ENCODE measurements at places on chromosomes 4 and X. TPM values are rescaled to one million over a fixed set of nuclear protein-coding genes. Genes with fewer than 3 reads are reported as not detected.
A peak's percentile ranks its signal among the peaks of the same experiment; 100 is the strongest.

DNA sequence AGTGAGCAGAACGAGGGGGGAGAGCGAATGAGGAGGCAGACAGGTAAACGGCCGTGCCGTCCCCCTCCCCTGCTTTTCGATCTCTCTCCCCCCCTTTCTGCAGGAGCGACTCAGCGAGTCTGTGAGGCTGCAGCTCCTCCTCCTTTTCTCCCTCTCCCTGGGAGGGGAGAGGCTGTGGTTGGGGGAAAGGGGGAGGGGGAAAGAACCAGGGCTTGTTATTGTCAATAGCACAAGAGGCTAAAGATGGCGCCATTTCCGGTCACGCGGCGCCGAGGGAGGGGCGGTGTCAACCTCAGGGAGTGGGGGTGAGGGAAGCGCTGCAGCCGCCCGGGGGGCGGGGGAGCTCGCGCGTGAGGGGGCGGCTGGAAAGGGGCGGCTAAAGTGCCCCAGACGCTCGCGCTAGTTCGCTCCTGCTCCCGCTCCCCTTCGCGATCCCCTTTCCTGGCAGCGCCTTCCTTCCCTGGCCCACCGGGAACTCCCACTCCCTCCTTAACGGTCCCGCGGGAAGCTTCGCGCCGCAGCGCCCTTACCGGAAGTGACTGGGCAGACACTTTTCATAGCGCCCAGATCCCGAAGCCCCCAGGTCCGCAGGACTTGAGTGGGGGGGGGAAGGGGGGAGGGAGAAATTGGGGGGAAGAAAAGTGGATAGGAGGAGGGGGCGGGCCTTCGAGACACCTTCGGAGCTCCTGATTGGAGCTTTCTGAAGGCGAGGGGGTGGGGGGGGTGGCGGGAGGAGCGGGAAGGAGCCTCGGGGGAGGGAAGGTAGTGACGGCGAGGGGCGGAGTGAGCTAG lies at the start of gene CUL4B:
Gene CUL4B, minus strand, starts transcription at position 121 of the 792 bp plus-strand sequence. CDS start 324 bp downstream, outside the sequence.
- H3K36me3 ChIP-seq: no peaks in the 10 kb centered on the region
- H3K27me3 ChIP-seq: no peaks in the 10 kb centered on the region
- DNase-seq: peak; percentile 94
- no peaks in the 10 kb centered on the region for H3K4me1 ChIP-seq
- H3K27ac ChIP-seq: peak within 1 kb of the TSS; percentile 100

DNA sequence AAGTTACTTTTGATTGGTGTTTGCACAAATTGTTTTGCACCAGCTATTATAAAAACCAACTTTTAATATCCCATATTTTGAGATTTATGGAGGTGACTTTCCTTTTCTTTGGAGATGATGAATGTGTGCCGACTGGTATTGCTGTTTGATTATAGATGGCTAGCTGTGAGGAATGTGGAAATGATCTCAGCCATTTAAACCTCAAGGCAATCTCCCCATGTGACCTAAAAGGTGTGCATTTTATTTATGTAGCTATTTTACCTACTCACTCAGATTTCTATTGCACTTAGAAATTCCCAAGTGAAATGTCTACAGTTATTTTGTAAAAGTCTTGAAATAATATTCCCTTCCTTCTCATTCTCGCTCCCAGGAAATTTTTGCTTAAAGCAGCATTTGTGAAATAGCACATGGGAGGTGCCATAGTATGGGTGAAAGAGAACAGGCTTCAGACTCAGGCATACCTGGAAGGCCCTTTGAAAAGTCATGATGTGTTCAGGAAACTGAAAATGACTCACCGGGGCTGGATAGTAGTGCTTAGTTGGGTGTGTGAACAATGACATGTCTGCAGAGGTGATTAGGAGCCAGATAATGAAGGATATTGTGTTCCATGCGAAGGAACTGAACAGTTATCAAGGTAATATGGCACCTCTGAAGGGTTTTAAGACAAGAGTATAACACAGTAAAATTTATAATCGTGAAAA lies 247.6 kb downstream of the CBLL2 start:
- H3K4me1 ChIP-seq: no peaks in the 10 kb centered on the region
- H3K27ac ChIP-seq: no peak overlapping the region
- no peaks in the 10 kb centered on the region for H3K36me3 ChIP-seq
- no peaks in the 10 kb centered on the region for H3K27me3 ChIP-seq
- no peak for DNase-seq

DNA sequence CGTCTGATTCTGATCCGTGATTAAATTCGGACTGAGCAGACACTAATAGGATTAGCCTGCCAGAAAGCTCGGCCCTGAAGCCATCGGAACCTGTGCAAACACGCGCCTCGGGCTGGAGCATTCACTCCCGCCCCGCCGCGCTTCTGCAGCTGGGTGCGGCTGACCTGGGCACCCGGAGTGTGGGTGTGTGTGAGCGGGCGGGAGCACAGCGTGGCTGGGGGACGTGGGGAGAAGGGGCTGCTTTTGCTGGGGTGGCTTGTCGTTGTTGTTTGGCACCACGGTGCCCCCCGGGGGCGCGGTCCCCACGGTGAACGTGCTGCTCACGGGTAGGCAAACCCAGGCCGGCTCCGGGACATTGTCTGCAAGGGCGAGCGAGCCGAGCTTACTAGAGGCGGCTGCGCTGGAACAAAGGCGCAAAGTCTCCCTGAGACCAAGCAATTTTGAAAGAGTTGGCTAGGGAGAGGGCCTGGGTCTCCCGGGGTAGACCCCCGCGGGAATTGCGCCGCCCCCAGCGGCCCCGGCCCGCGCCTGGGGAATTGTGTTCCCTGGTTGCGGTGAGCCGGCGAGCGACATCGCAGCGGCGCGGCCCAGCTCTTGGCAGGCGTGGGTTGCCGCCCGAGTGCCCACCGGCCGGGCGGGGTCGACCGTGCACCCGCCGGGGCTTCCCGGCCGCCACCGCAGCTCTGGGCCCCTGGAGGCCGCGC lies 1.4 kb downstream of the MAMLD1 start:
- no peaks in the 10 kb centered on the region for H3K36me3 ChIP-seq
- H3K27ac ChIP-seq: peak overlapping the region; percentile 92
- H3K4me3 ChIP-seq: peak overlapping the region; percentile 83

The TSPAN7 gene
- total RNA-seq: not detected

The PABPC1L2A gene
- total RNA-seq: not detected

- peak; percentile 76 for DNase-seq
- H3K27ac ChIP-seq: peak overlapping the region; percentile 62
- no peaks in the 10 kb centered on the region for H3K36me3 ChIP-seq
- H3K4me1 ChIP-seq: peaks cover 2% of the 10 kb centered on the region
- H3K4me3 ChIP-seq: peak overlapping the region; percentile 99
Observed at GRCh38 chr4:1579901-1580691, 104.0 kb downstream of the FAM53A start.

The NKX6-1 gene
- total RNA-seq: under 0.01 TPM

DNA sequence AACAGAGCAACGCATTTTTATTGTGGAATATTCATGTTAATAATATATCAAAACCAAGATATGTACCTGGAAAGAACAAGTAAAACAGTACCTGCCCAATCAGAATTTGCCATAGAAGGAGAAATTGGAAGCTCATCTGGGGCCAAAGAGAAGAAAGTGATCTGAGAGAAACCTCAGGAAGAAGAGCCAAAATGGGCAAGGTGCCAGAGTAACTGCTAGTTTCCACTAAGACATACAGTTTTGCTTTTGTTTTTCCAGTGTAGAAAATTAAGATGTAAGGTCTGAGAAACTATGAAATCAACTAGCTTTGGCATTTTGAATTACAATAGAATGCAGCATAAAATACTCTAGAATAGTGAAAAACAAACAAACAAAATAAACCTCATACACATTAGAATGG lies 2201.2 kb downstream of the ARAP2 start:
- no peaks in the 10 kb centered on the region for H3K36me3 ChIP-seq
- no peak for DNase-seq
- no peak overlapping the region for H3K4me3 ChIP-seq
- H3K27me3 ChIP-seq: no peaks in the 10 kb centered on the region
- no peaks in the 10 kb centered on the region for H3K4me1 ChIP-seq

GRCh38 chr4:34790131-34790530 lies 1454.2 kb downstream of the ARAP2 start:
- H3K36me3 ChIP-seq: no peaks in the 10 kb centered on the region
- H3K27me3 ChIP-seq: no peaks in the 10 kb centered on the region
- H3K4me1 ChIP-seq: no peaks in the 10 kb centered on the region
- no peak overlapping the region for H3K4me3 ChIP-seq
- no peak overlapping the region for H3K27ac ChIP-seq

DNA sequence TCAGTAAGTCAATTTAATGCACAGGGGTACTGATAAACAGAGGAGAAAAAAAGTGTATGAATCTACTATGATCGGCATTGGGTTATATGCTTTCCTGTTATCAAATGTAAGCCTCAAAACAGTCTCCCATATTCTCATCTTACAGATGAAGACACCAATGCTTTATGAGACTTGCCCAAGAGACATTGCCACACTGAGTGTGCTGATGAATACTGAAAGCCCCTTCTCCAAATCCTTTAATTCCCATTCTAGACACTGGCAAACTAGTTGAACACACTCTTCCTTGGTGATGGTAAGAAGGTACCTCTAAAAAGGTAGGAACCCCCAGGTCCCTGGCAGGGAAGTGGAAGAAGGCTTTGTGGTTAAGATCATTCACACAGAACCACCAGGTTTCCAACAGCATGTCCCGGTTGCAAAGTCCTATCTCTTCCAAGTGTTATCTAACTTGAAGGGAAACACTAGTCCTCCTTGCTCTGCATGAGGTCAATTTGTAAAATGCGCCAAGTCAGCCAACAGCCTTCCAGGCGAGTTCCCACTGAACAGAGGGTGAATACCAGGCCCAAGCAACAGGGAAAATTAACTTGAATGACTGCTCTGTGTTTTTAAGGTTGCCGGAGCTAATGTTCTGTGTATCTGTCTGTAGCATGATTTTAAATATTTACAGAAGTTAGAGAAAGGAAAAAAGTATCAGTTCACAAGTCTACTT lies 5.1 kb downstream of the SETD7 start:
- no peaks in the 10 kb centered on the region for H3K27me3 ChIP-seq
- H3K4me1 ChIP-seq: peaks cover 9% of the 10 kb centered on the region
- no peak overlapping the region for H3K27ac ChIP-seq

DNA sequence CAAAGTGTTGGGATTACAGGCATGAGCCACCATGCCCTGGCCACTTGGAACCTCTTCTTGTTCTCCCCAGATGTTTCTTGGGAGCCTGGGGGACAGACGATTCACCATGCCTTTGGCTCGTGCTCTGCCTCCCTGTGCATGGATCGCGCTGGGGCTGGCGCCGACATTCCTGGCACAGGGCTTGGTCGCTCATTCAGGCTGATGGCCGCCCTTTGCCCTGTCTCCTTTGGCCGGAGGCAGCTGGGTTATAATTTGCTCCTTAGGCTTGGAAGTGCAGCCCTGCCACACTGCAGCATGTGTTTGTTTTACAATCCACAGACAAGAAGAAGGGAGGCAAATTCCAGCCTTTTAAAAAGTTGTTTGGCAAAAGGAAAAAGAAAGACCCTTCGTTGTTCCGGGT lies 115.3 kb downstream of the AASDH start:
- no peaks in the 10 kb centered on the region for H3K4me1 ChIP-seq
- H3K36me3 ChIP-seq: no peaks in the 10 kb centered on the region
- no peak overlapping the region for H3K4me3 ChIP-seq
- no peak overlapping the region for H3K27ac ChIP-seq
- DNase-seq: no peak

The ZNF630 gene
- total RNA-seq: 0.54 TPM

The RAI2 gene
- not detected for total RNA-seq

GRCh38 chrX:107597791-107598190 lies 30.5 kb upstream of the PRPS1 start:
- H3K27me3 ChIP-seq: no peaks in the 10 kb centered on the region
- H3K4me1 ChIP-seq: no peaks in the 10 kb centered on the region
- H3K27ac ChIP-seq: no peak overlapping the region
- no peak overlapping the region for H3K4me3 ChIP-seq
- H3K36me3 ChIP-seq: no peaks in the 10 kb centered on the region

GRCh38 chr4:94905511-94905910 lies 147.8 kb downstream of the BMPR1B start:
- H3K36me3 ChIP-seq: no peaks in the 10 kb centered on the region
- 0 out of 2 replicates have a peak, but pooled peaks cover 2% of the 10 kb centered on the region for H3K4me1 ChIP-seq
- DNase-seq: no peak

DNA sequence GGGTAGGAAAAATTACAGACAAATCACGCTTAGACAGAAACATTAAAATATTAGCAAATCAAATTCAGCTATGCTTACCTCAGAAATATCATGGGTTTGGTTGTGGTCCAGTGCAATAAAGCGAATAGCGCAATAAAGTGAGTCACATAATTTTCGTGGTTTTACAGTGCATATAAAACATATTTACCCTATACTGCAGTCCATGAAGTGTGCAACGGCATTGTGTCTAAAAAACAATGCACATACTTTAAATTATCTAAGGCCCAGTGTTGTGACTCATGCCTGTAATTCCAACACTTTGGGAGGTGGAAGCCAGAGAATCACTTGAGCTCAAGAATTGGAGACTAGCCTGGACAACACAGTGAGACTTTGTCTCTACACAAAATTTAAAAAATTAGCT lies 195.7 kb upstream of the IL1RAPL1 start:
- no peak overlapping the region for H3K27ac ChIP-seq
- no peaks in the 10 kb centered on the region for H3K36me3 ChIP-seq
- no peak overlapping the region for H3K4me3 ChIP-seq
- no peaks in the 10 kb centered on the region for H3K27me3 ChIP-seq
- no peaks in the 10 kb centered on the region for H3K4me1 ChIP-seq

DNA sequence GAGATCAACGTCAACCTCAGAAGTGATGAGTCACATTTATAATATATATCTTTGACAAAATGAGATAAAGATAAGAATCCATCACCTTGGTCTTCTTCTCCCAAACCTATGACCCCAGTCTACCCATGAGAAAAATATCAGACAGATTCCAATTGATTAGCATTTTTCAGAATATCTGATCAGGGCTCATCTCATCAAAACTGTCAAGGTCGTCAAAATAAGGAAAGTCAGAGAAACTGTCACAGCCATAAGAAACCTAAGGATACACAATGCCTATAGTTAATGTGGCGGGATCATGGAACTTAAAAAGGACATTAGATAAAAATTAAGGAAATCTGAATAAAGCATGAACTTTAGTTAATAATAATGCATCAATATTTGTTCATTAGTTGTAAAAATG lies 374.1 kb downstream of the FAT4 start:
- no peaks in the 10 kb centered on the region for H3K4me1 ChIP-seq
- H3K4me3 ChIP-seq: no peak overlapping the region
- no peaks in the 10 kb centered on the region for H3K36me3 ChIP-seq

The DCAF12L2 gene
- total RNA-seq: not detected

The MAGEA2B gene
- total RNA-seq: not detected

The TMEM184C gene
- 67.6 TPM for total RNA-seq

GRCh38 chrX:101602077-101602476 lies 15.7 kb downstream of the ARMCX6 start:
- no peaks in the 10 kb centered on the region for H3K4me1 ChIP-seq
- peaks cover 5% of the 10 kb centered on the region for H3K27me3 ChIP-seq
- DNase-seq: peak; percentile 62
- no peak overlapping the region for H3K27ac ChIP-seq

DNA sequence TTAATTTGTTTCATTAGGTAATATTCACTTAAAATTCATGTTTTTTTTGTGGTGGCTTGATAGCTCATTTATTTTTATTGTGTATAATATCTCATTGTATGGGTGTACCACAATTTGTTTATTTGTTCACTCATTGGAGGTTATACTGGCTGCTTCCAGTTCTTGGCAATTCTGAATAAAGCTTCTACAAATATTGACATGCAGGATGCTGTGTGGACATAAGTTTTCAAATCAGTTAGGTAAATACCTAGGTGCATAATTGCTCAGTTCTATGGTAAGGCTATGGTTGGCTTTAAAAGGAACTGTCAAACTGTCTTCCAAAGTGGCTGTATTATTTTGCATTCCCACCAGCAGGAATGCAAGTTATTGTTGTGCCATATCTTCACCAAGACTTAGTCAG lies 504.5 kb upstream of the GALNTL6 start:
- no peak for DNase-seq
- H3K27ac ChIP-seq: no peak overlapping the region
- no peak overlapping the region for H3K4me3 ChIP-seq
- H3K4me1 ChIP-seq: no peaks in the 10 kb centered on the region
- no peaks in the 10 kb centered on the region for H3K36me3 ChIP-seq

GRCh38 chr4:79623021-79623870 lies 215.2 kb upstream of the GK2 start:
- H3K4me3 ChIP-seq: no peak overlapping the region
- no peaks in the 10 kb centered on the region for H3K36me3 ChIP-seq
- DNase-seq: peak; percentile 5
- H3K27ac ChIP-seq: no peak overlapping the region
